AG09309 (cell line): ENCODE measurements at places on chromosomes 1 and 21.

DNA sequence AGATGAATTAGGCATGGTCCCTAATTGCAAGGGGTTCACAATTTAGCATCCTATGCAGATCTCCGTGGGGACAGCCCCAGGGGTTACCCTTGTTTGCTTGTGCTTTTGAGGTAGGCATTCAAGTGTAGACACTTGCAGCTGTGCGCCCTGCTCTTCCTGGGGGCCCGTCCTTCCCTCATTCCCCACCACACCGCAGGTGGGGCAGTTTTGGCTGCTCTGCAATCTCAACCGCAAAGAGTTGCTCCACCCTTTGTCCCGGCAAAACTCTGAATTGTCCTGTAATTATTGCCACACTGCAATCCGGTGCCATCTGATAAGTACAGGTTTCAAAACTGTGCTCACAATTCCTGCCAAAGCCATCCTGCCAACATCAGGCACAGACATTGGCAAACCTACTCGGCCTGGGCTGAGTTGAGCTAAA lies 65.4 kb upstream of the LYST start:
- no peak for DNase-seq

- DNase-seq, result no peak
Observed at GRCh38 chr1:7152655-7153054, 367.4 kb downstream of the CAMTA1 start.

DNA sequence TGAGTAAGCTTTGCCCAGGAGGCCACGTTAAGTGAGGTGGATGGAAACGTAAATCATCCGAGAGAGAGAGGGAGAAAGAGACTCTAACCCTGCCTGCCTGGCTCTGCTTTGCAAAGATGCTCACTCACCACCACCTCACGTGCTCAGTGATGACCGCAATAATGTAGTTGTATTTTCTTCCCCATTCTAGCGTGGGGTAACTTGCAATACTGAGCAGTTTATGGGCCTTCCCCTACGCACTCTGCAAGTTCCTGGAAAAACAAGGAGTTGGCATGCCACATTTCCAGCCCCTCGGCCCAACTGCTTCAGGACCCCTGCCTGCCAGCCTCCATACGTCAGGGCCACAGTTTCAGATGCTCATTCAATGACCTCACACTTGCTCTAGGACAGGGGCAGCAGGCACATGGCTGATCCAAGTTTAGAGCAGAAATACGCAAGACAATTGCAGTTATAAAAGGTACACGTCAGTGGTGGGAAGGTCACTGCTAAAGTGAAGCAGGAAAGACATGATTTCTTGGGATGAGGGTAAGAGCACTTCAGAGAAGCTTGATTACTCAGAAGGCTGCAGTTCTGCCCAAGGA lies 112.5 kb upstream of the RAB4A start:
- DNase-seq, result no peak

- no peak for DNase-seq
Observed at GRCh38 chr21:30234643-30235042, 18.7 kb upstream of the CLDN8 start.
